ENCODE measurements at places on chromosomes 7 and 10.

- no peak overlapping the region for H3K27ac ChIP-seq
Measured at GRCh38 chr10:51314481-51314880, 240.2 kb downstream of the PRKG1 start.

- DNase-seq = no peak
- no peak overlapping the region for H3K27ac ChIP-seq
- peaks cover 44% of the 10 kb centered on the region for H3K36me3 ChIP-seq
- no peak overlapping the region for H3K4me3 ChIP-seq
- H3K4me1 ChIP-seq = peaks cover 10% of the 10 kb centered on the region
- no peaks in the 10 kb centered on the region for H3K27me3 ChIP-seq
Measured at GRCh38 chr10:6217611-6218010, 14.9 kb downstream of the PFKFB3 start.

DNA sequence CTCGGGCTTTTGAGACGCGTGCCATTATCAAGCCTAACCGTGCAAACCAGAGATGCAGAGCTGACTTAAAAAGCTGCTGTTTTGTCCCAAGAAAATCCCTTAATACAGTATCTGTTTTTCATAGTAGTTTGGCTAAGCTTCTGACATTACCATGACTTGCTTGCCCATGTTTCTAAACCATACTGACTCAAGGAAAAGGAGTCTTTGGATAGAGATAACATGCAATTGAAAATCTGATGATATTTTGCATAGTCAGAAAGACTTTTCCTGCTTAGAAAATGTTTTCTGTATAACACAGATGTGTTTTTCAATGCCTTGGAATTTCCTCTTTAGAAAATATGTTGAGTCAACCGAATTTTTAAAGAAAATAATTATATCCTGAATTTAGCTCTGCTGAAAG is 21.5 kb upstream of the AKR1E2 start:
- H3K36me3 ChIP-seq = no peaks in the 10 kb centered on the region
- peaks cover 50% of the 10 kb centered on the region for H3K4me1 ChIP-seq
- DNase-seq = peak; percentile 73
- peak overlapping the region; percentile 75 for H3K27ac ChIP-seq

DNA sequence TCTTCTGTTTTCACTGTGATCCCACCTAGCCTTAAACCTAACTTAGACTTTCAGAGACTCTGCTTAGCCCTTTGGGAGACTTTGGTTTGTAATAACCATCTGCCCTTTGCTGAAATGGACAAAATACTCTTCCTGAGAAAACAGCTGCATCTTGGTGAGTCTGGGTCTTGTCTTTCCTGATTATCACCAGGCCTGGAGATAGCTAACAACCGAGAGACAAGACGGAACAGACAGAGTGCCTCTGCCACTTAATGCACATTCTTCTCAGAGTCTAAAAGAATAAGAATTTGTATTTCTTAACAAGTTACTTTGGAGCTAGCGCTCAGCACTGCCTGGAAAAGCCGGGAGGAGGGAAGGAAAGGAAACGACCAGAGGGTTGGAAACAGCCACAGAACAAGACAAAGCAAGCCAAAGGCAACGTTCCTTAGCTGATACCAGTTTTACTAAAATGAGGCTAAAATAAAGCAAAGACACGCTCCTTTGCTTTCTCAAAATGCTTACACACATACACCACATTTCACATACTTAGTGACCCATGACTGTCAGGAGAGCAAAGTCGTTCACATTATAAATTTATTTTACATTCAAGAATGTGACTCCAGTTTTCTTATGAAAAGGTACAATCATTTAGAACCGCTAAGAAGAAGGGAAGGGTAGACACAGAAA is 70.3 kb upstream of the DGKI start:
- H3K27ac ChIP-seq = peak overlapping the region; percentile 13
- H3K27me3 ChIP-seq = no peaks in the 10 kb centered on the region
- peaks cover 24% of the 10 kb centered on the region for H3K4me1 ChIP-seq
- H3K36me3 ChIP-seq = peaks cover 33% of the 10 kb centered on the region
- no peak overlapping the region for H3K4me3 ChIP-seq

- DNase-seq = no peak
- H3K27ac ChIP-seq = no peak overlapping the region
- no peaks in the 10 kb centered on the region for H3K36me3 ChIP-seq
- no peaks in the 10 kb centered on the region for H3K27me3 ChIP-seq
Measured at GRCh38 chr7:116398672-116399071, 100.9 kb upstream of the CAV2 start.

DNA sequence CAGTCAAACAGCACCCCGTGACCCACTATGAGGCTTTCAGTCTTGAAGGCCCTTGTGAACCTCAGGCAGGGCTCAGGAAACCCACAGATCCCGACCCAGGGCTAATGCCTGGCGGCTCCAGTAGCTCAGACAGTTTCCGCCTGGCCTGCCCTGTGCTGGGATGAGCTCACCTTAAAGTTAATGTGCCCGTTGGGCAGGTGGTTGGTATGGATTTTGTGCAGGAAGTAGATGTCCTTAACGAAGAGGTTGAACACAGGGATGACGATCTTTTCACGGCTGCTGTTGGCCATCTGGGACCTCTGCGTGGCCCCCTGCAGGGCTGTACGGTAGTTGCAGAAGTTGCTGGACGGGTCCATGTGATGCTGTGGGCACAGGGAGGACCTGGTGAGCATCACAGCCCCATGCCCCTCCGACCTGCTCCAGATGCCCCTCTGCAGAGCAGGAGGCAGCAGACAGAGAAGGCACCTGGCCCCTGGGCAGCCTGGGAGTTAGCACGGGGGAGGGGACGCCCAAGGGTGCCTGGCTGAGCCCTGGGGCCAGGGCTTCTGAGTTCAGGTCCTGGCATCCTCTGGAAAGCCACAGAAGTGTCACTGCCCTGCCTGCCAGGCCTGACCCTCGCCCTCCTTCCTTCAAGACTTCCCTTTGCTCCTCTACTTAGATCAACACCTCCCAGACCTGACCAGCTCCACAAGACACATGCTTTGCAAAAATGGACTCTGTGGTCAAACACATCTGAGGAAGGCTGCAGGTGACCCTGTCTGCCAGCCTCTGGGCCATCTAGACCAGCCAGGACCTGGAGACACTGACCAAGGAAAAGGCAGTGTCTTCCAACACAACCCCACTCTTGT is 59.8 kb downstream of the CSGALNACT2 start:
- no peak overlapping the region for H3K27ac ChIP-seq
- H3K4me3 ChIP-seq = no peak overlapping the region
- no peaks in the 10 kb centered on the region for H3K27me3 ChIP-seq
- H3K4me1 ChIP-seq = peaks cover 8% of the 10 kb centered on the region
- peak; percentile 65 for DNase-seq

DNA sequence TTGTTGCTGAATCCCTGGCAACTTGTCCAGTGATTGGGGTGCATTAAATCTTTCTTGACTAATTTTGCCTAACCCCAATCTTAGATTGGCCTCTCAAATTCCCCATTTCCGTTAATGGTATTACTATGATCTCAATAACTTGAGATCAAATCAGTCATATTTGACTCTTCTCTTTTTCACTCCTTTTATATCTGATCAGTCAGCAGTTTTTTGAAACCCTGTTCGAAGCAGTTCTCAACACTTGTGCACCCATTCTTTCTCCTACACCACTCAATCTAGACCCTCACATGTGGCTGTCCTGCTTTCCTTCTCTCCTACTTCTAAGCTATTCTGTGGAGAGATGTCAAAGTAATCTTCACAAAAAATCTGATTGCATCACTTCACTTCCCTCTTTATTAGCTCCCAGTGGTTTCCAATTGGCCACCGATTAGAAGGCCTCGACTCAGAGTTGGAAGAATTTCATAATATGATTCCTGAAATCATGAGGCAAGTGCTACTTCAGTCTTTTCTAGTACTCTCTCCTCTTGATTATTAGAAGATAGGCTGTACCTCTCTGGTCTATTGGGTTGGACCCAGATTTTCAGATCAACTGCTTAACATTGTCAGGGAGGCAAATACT is 128.9 kb downstream of the ZNF365 start:
- H3K4me3 ChIP-seq = no peak overlapping the region
- DNase-seq = peak; percentile 45
- H3K36me3 ChIP-seq = no peaks in the 10 kb centered on the region
- no peaks in the 10 kb centered on the region for H3K27me3 ChIP-seq

DNA sequence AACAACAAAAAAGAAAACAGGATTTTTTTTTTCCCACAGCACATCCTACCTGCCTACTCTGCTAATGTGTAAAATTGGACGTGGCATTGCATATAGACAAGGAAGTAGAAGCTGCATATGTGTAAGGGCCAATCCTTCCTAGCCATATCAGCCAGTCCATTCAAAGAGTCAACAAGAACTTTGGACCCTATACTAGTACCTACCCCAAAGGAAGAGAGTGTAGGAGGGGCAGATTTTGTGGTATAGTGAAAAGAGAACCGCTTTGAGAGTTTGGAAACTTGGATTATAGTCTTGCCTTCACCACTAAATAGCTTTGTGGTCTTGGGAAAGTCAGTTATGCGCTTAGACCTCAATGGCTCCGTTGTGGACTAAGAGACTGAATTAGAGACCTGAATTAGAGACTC is 12.1 kb upstream of the MCU start:
- peaks cover 19% of the 10 kb centered on the region for H3K4me1 ChIP-seq
- DNase-seq = no peak
- H3K4me3 ChIP-seq = no peak overlapping the region
- H3K36me3 ChIP-seq = no peaks in the 10 kb centered on the region

DNA sequence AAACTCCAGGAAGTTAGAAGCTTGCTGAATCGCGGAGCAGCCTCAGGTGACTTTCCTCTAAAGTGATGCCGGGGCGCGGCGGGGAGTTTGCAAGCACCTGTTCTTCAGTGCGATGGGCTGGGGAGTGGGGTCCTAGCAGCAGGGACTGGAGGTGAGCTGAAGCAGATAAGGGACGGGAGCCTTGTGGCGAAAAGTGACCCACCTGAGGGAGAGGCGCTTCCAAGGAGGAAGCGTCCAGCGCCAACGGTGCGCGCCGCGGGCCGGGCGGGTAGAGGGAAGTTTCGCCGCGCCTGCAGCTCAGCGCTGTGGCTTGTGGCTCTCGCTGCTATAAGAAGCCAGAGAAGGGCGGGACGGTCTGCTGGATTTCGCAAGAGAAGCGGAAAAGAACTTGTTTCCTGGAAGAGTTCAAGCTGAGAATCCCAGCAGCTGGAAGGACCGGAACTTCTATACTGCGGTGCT is at the start of gene STEAP4:
TSS of gene STEAP4 (minus strand) at position 305 of the 459 bp plus-strand sequence. CDS start 22,625 bp downstream, outside the sequence.
- H3K4me3 ChIP-seq = peak within 1 kb of the TSS; percentile 53
- H3K4me1 ChIP-seq = peaks cover 7% of the 10 kb centered on the region
- H3K27ac ChIP-seq = no peak within 1 kb of the TSS
- no peaks in the 10 kb centered on the region for H3K36me3 ChIP-seq
- DNase-seq = peak; percentile 77
- peaks cover 21% of the 10 kb centered on the region for H3K27me3 ChIP-seq

- H3K4me1 ChIP-seq = no peaks in the 10 kb centered on the region
- no peak overlapping the region for H3K27ac ChIP-seq
- peaks cover 57% of the 10 kb centered on the region for H3K27me3 ChIP-seq
- no peak for DNase-seq
- H3K4me3 ChIP-seq = no peak overlapping the region
Measured at GRCh38 chr10:14413523-14413922, 82.8 kb upstream of the FRMD4A start.

DNA sequence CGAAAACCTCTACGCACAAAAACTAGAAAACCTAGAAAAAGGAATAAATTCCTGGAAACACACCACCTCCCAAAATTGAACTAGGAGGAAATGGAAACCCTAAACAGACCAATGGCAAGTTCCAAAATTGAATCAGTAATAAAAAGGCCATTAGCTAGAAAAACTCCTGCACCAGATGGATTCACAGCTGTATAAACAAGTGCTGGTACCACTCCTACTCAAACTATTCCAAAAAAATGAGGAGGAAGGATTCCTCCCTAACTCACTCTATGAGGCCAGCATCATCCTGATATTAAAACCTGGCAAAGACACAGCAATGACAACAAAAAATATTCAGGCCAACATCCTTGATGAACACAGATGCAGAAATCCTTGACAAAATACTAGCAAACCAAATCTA is 228.2 kb downstream of the CHRM2 start:
- H3K4me3 ChIP-seq = no peak overlapping the region
- H3K27ac ChIP-seq = no peak overlapping the region
- H3K27me3 ChIP-seq = no peaks in the 10 kb centered on the region
- no peak for DNase-seq

GRCh38 chr7:14846405-14846804 is 56.1 kb downstream of the DGKB start:
- H3K27me3 ChIP-seq = no peaks in the 10 kb centered on the region
- no peak for DNase-seq
- peaks cover 15% of the 10 kb centered on the region for H3K4me1 ChIP-seq
- H3K36me3 ChIP-seq = no peaks in the 10 kb centered on the region
- no peak overlapping the region for H3K4me3 ChIP-seq
- H3K27ac ChIP-seq = no peak overlapping the region

DNA sequence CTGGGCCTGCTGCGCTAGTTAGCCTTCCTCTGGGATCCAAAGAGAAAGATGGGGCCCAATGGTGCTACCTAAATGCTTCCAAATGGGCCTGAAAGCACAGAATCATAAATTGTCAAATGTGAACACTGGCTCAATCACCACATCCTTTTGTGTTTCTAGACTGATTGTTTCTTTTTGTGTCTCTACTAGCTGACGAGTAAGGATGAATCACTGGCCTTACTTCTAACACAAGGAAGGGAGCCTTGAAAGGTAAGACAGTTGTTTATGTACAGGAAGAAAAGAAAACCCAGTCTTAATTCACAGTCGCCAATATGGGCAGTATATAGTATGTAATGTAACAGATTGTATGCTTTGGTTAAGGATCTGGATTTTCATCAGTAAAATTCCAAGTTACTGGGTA is 89.5 kb downstream of the ZNF92 start:
- H3K36me3 ChIP-seq = no peaks in the 10 kb centered on the region
- no peak overlapping the region for H3K27ac ChIP-seq
- H3K27me3 ChIP-seq = no peaks in the 10 kb centered on the region
- no peaks in the 10 kb centered on the region for H3K4me1 ChIP-seq
- H3K4me3 ChIP-seq = no peak overlapping the region
- no peak for DNase-seq

DNA sequence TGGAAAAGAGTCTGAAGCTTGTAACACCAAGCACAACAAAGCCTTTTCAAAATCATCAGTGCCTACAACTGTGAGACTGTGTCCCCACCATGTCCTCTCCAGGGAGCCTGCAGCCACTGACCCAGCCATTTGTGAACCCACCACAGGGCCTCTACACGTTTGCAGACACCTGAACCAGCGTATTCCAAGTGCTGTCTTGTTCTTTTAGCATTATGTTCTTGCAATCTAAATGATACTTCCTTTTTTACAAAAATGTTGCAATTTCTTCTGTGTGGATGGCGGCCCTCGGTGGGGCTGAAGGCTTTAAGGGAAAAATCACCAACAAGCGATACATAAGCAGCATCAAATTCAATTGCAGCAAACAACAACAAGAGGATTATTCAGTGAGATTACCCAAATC is 403.2 kb upstream of the MGMT start:
- no peaks in the 10 kb centered on the region for H3K27me3 ChIP-seq
- H3K4me3 ChIP-seq = no peak overlapping the region
- no peak overlapping the region for H3K27ac ChIP-seq
- no peak for DNase-seq
- no peaks in the 10 kb centered on the region for H3K4me1 ChIP-seq

- no peak for DNase-seq
- H3K27ac ChIP-seq = no peak overlapping the region
- H3K36me3 ChIP-seq = no peaks in the 10 kb centered on the region
- no peak overlapping the region for H3K4me3 ChIP-seq
- H3K27me3 ChIP-seq = no peaks in the 10 kb centered on the region
- no peaks in the 10 kb centered on the region for H3K4me1 ChIP-seq
Measured at GRCh38 chr7:157703131-157703530, 366.3 kb downstream of the DNAJB6 start.

GRCh38 chr10:120931423-120931822 is 80.3 kb downstream of the WDR11 start:
- DNase-seq = no peak
- no peaks in the 10 kb centered on the region for H3K36me3 ChIP-seq
- H3K4me1 ChIP-seq = no peaks in the 10 kb centered on the region
- H3K27ac ChIP-seq = no peak overlapping the region

All from GM23248 (cell line).